ENCODE measurements at places on chromosomes 7 and 10.

GRCh38 chr10:70715853-70716795, 43.8 kb downstream of the ADAMTS14 start:
- DNase-seq, result no peak

- DNase-seq, result no peak
Measured at GRCh38 chr7:135704074-135704473, 23.9 kb downstream of the SLC13A4 start.

DNA sequence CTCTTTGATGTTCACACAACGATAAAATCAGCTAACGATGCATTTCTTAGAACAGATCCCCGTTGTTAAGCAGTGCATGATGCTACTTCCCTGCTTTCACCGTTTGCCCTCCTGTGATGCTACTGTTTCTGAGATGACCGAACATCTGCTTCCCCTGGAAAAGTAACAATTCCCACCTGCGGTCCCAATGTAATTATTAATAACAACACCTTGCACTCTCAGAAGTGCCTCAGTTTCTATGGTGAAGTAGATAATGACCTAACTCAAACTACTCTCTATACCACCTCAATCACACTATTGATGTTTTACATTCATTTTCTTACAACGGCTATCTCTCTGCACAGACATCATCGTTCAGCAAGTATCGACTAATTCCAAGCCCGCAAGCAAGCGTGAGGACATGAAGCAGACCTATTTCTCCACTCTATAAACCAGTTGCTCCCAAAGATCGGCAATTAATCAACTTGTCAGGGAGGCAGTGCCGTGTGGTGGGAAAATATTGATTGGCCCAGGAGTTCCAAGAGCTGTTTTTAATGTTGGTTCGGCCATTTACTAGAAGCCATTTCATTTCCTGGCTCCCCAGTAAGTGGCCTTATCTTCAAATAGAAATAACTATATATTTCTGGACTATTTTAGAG, 42.7 kb downstream of the FAM107B start:
- DNase-seq, result no peak

GRCh38 chr7:134605978-134606923, 40.4 kb upstream of the BPGM start:
- peak; percentile 35 for DNase-seq

- no peak for DNase-seq
Measured at GRCh38 chr10:95260909-95261552, 29.8 kb downstream of the PDLIM1 start.

GRCh38 chr7:18064242-18064838, 36.7 kb upstream of the PRPS1L1 start:
- DNase-seq, result no peak

- DNase-seq, result no peak
Measured at GRCh38 chr10:85284778-85285770, 956.7 kb downstream of the CCSER2 start.

DNA sequence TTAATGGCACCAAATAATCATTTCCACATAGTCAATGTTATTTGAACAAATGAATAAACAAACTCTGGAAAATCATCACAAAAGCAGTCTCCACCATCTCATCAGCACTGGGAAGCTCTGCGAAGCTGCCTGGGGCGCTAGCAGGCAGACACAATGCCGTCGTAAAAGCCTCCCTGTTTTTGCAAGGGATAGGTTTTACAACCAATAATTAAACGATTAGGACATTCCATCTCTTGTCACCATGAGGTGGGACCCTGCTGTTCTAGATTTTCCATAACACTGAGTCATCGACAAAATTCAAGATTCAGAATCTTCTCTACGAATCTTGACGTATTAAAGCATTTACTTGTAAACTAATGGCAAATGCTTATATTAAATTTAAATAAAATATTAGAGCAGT, 172.8 kb upstream of the AKR1E2 start:
- DNase-seq, result no peak

- no peak for DNase-seq
Measured at GRCh38 chr10:121732656-121733445, 134.6 kb upstream of the FGFR2 start.

GRCh38 chr10:25631471-25631870, 302.6 kb upstream of the MYO3A start:
- no peak for DNase-seq

DNA sequence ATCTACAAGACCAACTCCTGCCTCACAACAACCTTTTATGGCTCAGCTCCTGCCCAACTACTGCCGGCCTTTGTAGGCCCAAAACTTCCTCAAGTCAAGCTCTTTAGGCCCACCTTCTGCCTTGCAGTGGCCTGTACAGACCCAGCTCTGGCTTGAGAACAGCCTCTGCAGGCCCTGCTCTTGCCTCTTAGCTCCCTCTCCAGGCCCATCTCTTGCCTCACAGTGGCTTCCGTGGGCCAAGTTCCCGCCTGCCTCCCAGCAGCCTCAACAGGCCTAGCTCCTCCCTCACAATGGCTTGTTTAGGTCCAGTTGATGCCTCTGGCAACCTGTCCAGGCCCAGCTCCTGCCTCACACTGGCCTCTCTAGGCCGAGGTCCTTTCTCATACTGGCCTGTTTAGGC, 32.4 kb upstream of the VKORC1L1 start:
- no peak for DNase-seq

- DNase-seq, result no peak
Measured at GRCh38 chr7:17863095-17863808, 77.0 kb downstream of the SNX13 start.

DNA sequence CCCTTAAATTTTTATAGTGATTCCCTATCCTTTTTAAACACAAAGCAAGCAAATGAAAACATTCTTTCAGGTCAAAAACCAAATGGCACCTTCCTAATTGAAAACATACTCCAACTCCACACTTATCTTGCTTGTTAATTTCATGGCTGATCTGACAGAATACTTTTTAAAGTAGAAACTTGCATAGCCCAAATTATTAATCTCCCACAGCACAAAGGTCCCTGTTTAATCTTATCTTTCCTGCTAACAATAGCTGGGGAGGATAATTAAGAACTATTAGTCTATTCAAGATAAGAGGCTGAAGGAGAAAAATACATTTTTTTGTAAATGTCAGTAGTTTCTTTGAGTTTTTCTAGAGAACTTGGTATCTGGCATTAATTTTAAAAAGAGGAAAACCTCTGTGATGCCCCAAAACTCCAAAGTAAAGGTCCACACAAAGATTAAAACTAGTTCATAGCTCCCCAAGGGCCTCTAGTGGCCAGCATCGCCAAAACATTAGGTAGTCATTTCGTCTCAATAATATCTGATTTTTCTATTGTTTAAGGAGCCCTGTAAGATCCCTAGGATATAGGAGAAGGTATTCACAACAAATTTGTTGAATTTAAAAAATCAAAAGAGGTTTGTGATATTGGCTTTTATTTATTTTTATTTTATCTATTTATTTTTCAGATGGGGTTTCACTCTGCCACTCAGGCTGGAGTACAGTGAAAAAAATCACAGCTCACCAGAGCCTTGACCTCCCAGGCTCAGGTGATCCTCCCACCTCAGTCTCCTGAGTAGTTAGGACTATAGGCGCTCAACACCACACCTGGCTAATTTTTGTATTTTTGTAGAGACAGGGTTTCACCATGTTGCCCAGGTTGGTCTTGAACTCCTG, 14.7 kb downstream of the CDNF start:
- no peak for DNase-seq

- no peak for DNase-seq
Measured at GRCh38 chr7:151882734-151883133, 5.8 kb upstream of the PRKAG2 start.

DNA sequence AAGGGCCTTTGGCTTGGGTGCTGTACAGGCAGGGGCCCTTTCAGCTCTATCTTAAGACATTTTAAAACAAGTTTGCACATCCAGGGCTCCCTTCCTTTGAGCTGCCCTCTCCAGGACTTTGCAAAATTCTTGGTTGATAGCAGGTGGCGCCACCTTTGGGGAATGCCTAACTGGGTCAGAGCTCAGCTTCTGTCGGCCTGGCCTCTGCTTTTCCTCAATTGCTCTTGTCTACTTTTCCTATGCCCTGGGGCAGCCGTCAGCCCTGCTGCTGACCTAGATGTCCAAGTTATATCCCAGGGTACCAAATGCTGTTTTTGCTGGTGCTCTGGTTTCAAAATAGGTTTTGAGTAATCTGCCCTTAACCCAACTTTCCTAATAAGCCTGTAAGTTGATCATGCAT, 65.8 kb downstream of the APBB1IP start:
- DNase-seq, result no peak

DNA sequence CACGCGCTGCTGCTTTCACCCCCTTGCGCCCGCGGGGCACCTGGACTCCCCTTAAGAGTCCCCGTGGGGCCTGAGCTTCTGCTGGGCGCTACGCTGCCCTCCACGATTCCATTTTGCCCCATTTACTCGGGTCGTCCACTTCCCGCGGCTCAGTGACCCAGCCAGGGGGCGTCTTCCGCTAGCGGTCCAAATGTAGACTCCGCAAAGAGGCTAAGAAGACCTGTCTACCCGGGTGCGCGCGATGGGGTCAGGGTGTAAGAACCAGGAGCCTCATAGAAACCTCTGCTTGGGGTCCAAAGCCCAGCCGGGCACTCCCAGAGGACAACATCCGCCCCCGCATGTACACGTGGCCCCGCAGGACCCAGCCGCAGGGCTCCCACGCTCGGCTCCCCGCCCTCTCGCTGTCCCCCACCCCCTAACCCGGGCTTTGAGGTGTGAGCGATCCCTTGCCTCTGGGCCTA, 5.2 kb upstream of the HMX2 start:
- no peak for DNase-seq

DNA sequence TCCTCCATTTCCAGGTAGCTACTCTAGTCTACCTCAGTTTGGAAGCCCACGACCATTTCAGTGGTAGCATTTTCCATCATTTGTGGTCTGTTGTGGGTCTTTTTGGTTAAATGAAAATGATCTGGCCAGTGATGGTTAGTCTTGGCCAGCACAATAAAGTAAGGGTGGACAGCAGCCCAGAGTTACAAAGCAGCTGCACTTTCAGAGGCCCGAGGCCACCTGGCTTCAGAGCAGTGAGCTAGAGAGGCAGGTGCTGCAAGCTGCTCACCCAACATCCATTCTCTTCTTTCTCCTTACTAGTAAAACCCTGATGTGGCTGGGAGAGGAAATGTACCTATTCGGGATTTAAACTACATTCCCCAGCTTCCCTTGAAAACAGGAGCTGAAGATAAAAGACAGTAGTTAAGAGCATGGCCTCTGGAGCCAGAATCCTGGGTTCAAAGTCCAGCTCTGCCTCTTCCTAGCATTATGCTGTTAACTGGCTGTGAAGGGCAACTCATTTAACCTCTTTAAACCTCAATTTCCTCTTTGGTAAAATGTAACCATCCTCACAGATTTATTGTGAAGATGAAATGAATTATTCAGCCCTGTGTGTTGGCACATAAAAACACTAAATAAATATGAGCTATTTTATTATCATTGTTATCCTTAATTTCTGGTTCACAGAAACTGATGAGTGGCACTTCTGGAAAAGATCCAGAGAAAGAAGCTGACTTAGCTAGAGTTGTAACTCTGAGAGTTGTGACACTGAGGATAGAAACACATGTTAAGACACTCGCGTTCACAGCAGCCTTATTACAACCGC, 517.4 kb downstream of the PARD3 start:
- DNase-seq, result no peak

DNA sequence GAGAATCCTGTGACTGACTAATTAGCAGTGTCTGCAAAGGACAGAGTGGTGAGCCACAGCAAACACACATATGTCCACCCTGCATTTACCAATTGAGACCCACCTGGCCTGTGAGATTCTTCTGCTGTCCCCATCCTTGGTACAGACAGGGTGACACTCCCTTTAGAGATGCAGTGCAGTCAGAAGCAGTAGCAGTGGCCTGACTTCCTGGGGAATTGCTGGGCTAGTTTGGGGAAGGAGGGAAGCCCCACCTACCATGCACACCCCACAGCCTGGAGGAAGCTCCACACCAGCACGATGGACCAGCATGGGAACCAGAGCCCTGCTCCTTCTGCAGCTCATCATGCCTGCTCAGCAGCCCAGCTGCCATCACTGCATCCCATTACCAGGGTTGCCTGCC, 924.9 kb upstream of the ZNF722 start:
- DNase-seq, result no peak

GRCh38 chr10:14837003-14837756, 657 bp downstream of the CDNF start:
- DNase-seq, result no peak

DNA sequence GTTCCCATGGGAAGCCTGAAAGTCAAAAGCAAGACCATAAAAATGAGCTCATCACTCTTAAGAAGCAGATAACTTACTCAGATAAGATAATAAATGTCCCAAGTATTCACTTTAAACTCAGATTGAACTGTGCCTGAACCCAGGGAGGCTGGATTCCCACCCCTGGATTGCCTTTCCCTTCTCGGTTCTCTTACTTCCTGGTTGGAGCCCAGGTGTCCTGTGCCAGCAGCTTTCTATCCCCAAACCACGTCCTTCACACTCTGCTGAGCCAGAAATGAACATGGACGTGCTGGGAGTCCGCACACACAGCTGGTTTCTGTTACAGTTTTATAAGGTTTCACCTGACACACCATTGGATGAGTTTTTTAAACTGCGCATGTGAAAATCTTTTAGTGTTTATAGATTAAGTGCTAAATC, 636.2 kb upstream of the IGFBP3 start:
- no peak for DNase-seq

DNA sequence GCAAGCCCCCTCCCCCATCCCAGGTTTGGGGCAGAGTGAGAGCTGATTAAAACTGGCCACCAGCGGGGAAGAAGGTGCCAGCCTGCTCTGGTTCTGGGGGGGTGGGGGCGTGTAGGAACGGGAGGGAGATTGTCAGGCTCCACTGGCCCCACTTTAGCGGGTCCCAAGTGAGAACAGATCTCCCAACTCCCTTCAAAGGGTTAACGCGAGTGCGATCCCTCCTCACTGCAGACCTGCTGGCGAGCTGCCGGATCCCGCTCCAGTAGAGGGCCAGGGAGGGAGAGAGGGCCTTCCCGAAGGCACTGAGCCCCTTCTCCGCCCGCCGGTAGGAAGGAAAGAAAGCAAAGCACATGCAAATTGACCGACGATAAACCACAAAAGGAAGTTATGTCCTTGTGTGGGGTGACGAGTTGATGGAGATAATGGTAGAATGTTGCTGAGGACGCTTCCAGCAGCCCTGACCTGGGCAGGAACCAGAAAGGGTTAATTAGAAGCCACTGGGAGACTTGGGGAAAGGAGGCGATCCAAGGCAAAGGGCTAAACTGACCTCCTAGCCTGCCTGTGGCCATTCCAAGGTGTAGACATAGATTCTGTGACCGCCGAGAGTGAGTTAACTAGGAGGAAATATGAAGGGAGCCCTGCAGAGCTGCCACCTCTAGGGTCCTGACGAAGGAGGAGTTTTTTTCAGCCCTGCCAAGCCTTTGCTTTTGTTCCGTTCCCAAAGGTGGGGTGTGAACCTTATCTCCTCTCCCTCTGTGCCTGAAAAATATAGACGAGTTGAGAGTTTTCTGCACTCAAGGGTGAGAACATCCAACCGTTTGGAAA, 1.5 kb downstream of the NRG3 start:
- DNase-seq, result no peak
